ENCODE measurements at places on chromosomes 3 and 15.

GRCh38 chr3:14369675-14370669, 32.4 kb upstream of the SLC6A6 start:
- DNase-seq: no peak

DNA sequence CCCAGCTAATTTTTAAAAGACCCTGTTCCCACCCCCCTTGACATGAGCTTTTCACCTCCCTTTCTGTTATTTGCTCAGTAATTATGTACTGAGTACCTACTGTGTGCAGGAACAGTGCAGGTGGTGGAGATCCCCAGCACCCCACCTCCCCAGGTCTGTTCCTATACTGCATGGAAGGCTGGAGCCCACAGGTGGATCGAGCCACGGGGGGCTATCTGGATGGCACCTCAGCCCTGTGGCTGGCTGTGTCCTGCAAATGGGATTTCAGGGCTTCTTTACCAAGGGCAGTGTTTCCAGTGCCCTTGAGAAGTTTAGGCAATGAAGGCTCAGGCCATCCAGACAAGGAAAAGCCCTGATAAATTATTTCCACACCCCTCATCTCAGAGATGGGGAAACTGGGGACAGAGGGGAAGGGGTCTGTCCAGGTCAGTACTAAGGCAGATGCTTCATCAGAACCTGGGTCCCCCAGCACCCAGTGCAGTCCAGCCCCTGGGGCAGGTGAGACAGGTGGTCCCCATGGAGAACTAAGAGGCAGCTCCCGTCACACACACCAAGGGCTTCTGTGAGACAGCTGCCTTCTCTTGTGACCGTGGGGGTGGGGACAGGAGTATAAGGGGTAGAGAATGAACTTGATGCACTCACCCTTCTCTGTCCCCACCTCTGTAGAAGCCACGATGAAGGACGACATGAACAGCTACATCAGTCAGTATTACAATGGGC, 109.6 kb downstream of the ETFA start:
- DNase-seq: no peak

- no peak for DNase-seq
These were observed 63.3 kb downstream of the ROBO2 start for GRCh38 chr3:77102951-77103769.

- DNase-seq: no peak
These were observed 232.6 kb downstream of the ABHD5 start for GRCh38 chr3:43923104-43923882.

DNA sequence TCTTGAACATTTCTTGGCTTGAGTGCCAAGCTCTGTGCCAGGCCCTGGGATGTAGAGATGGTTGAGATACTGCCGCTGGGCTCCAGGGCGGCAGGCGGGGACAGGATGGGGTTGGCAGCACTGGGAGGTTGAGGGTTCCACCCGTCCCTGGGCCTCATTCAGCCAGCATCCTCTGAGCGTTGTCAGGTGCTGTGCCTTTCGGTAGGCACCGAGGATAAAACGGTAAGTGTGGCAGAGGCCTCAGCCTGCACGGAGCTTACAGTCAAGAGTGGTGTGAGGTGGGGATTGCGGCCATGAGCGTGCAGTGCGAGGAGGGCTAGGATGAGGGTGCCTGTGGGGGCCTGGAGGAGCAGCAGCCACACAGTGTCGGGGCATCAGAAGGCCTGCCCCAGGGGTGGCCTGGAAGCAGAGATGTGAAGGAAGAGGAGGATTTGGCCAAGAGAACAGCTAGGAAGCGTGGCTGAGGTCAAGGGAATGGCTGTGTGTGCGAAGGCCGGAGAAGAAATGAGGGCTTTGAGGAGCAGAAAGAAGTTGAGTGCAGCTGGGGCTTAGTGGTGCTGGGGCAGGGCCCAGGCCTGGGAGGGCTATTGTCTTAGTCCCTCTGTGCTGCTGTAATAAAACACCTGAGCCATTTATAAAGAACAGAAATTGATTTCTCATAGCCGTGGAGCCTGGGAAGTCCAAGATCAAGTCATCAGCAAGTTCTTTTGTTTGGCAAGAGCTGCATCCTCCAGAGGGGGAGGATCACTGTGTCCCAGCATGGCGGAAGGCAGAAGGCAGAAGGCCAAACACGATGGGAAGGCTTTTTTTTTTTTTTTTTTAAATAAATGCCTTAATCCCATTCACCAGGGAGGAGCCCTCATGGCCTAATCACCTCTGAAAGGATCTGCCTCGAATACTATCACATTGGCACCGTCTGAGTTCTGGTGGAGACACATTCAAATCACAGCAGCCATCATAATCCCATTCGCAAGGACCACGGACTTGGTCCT, 22.7 kb downstream of the CORO2B start:
- DNase-seq: peak; percentile 54

- no peak for DNase-seq
These were observed 477.8 kb upstream of the PROK2 start for GRCh38 chr3:72262736-72263135.

- DNase-seq: no peak
These were observed 263.4 kb upstream of the WNT5A start for GRCh38 chr3:55750525-55750924.

DNA sequence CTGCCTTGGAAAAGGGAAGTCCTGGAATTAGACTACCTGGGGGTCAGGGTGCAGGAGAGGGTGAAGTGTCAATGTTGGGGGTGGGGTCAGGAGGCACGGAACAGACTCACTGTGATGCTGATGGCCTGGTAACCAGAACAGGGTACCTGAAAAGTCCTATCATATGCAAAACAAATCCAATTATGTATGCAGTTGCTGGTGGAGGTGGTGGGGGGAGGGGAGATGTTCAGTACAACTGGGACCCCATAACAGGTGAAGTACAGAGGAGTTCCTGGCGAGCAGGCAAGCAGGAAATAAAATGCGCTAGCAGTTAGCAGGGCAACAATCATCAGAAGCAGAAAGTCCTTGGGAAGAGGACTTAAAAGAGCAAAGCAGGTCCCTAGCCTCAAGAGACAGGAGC, 4.2 kb upstream of the KATNBL1 start:
- no peak for DNase-seq

DNA sequence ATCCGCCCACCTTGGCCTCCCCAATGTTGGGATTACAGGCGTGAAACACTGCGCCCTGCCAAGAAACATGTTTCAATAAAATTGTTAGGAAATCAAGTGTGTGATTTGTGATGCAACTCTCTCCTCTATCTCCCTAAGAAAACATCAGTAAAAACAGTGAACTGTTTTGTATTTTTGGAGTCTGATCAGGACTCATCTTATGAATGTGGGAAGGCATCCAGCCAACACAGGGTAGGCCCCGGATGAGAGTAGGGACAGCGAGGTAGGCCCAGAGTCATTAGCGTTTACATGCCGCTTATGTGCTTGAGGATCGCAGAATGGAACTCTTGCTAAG, 884 bp upstream of the GLYCTK start:
- DNase-seq: peak; percentile 33

- DNase-seq: no peak
These were observed 894 bp upstream of the ANKRD63 start for GRCh38 chr15:40283615-40284300.

GRCh38 chr3:51395493-51396213, 4.6 kb downstream of the RBM15B start:
- no peak for DNase-seq

GRCh38 chr3:168272343-168272985, 176.7 kb upstream of the GOLIM4 start:
- DNase-seq: no peak

DNA sequence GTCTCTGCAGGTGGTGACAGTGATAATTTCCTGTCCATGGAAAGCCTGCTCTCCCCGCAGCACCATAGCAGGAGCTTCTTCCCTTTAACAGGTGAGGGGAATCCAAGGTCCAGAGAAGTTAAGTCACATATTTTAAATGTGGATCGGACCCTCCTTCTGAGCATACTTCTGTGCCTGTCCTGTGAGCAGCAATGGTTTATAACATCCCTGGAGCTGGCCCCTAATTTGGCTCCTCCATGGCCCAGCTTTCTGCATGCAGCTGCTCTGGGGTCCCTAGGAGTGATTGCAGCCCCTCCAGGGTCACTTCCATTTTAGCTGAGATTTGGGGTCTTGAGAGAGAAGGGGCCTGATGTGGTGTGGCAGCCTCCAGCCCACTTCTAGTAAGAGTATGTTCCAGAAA, 127.8 kb downstream of the EEFSEC start:
- DNase-seq: no peak

DNA sequence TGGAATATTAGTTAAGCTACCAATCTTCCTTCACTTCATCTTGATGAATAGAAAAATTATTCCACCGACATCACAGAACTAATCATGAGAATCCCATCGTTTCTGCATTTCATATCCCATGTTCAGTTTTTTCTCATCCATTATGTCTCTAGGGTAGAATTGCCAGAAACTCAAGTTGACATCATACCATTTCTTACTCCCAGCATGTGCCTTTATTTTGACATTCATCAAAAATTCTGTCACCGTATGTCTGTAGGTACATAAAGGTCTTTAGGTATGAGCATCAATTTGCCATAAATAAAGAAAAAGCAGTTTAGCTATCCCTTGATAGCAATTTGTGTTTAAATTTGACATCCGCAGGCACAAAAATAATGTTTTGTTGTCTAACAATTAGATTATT, 175.5 kb upstream of the ROBO2 start:
- DNase-seq: no peak

DNA sequence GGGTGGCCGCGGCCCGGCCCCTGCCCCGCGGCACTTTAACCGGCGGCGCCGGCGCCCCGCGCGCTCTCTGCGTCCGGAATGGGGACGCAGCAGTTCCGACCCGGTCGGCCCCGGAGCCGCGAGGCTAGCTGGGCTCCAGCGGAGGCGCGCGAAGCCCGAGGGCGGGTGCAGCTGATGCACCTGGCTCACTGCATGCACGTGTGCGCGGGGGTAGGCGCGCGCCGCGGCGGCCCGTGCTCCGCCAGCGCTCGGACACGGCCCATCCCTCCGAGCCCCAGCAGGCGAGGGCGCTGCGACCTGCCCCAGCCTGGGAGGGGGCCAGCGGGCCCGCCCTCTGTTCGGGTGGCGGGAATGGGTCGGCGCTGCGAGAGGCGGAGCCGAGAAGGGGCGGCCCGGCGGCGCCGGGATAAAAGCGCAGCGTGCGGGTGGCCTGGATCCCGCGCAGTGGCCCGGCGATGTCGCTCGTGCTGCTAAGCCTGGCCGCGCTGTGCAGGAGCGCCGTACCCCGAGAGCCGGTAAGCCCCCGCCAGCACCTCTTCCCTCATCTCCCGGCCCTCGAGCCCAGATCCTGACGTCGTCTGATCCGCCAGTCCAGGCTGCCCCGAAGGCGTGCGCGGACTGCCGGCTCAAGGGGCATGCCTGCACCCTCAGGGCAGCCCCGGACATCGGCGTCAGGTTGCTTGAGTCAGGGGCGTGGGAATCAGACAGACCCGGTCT, at the start of the genes CHDH and IL17RB:
CHDH (minus strand) TSS at position 286 of the 717 bp plus-strand sequence. CDS start 22,411 bp downstream, outside the sequence.
IL17RB (plus strand) TSS at position 435 of the 717 bp plus-strand sequence; CDS start at position 456, 21 bp downstream.
- peak; percentile 78 for DNase-seq
